ENCODE measurements at places on chromosomes 5 and 9.
A peak's percentile ranks its signal among the peaks of the same experiment; 100 is the strongest.

DNA sequence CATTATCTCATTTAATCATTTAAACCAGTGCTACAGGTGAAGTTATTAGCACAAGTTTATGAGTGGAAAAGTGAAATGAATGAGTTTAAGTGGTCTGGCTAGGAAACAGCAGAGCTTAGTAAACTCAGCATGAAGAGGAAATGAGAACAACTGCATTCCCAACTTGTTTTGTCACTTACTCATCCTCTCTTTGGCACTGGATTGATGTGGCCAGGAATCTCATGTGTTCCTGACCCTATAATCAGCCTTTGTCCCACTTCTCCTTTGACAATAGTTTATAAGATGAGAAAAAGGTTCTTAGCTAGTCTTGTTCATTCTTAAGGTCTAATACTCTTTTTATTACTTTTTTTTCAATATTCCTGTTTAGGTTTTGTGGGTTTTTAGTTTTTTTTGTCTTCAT lies 559.2 kb upstream of the TLE4 start:
- DNase-seq, result peak; percentile 97

- DNase-seq, result no peak
Observed at GRCh38 chr5:149627070-149627469, 45.8 kb downstream of the ARHGEF37 start.

DNA sequence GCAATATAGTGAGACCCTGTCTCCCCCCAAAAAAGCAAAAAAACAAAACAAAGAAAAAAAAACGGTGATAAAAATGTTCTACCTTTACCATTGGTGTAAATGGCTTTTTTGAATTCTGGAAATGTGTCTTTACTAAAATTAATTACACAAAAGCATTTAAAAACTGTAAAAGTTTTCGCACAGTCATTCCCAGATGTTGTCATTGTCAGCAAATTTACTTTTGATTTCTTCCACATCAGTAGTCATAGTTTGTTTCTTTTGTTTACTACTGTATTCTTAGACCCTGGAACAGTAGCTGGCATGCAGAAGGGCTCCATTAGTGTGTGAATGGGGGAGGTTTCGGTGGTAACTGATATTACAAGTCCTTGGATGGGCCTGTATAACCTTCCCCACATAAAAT lies 39.5 kb downstream of the CCDC171 start:
- DNase-seq, result no peak

- DNase-seq, result no peak
Observed at GRCh38 chr5:124238350-124238749, 508.1 kb downstream of the ZNF608 start.

GRCh38 chr9:126617823-126618165 lies 4.1 kb downstream of the LMX1B start:
- DNase-seq, result no peak

- DNase-seq, result no peak
Observed at GRCh38 chr9:133843751-133844397, 105.7 kb upstream of the SARDH start.

GRCh38 chr5:74763504-74763903 lies 3.4 kb downstream of the GFM2 start:
- DNase-seq, result no peak
